ENCODE measurements at places on chromosomes 6 and 20. TPM values are rescaled to one million over a fixed set of nuclear protein-coding genes. Genes with fewer than 3 reads are reported as not detected.

Gene RSPH4A
- total RNA-seq = 0.28 TPM

- no peaks in the 10 kb centered on the region for H3K27me3 ChIP-seq
- DNase-seq = no peak
- H3K27ac ChIP-seq = no peak overlapping the region
- no peaks in the 10 kb centered on the region for H3K36me3 ChIP-seq
- H3K4me1 ChIP-seq = no peaks in the 10 kb centered on the region
These were observed 286.9 kb upstream of the PTCHD4 start for GRCh38 chr6:48397887-48398286.

DNA sequence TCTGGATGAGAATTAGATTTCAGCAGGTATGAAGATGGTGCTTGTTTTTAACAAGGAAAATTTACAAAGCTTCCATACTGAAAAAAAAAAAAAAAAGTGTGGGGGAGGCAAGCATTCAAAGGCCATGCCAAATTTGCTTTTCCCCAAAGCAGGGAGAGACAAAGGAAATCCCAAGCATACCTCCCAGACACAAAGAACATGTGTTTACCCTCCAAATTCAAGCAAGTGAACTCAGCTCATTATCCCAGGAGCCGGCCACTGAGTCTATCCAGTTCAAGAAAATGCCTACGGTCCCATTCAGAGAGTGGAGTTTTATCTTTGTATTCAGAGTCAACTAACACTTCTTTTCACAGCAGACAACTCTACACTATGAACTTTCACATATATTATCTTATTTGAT lies 102.7 kb upstream of the ID4 start:
- no peak overlapping the region for H3K4me3 ChIP-seq
- H3K27me3 ChIP-seq = no peaks in the 10 kb centered on the region
- H3K36me3 ChIP-seq = no peaks in the 10 kb centered on the region
- no peaks in the 10 kb centered on the region for H3K4me1 ChIP-seq
- no peak overlapping the region for H3K27ac ChIP-seq

Gene HAO1
- not detected for total RNA-seq

- no peak overlapping the region for H3K27ac ChIP-seq
- no peaks in the 10 kb centered on the region for H3K27me3 ChIP-seq
- H3K36me3 ChIP-seq = no peaks in the 10 kb centered on the region
- H3K4me3 ChIP-seq = no peak overlapping the region
- DNase-seq = no peak
- H3K4me1 ChIP-seq = no peaks in the 10 kb centered on the region
These were observed 278.2 kb downstream of the TFAP2A start for GRCh38 chr6:10136636-10137035.

- H3K27ac ChIP-seq = no peak overlapping the region
- no peak overlapping the region for H3K4me3 ChIP-seq
- H3K36me3 ChIP-seq = peaks cover 98% of the 10 kb centered on the region
- H3K4me1 ChIP-seq = peaks cover 11% of the 10 kb centered on the region
These were observed 34.5 kb downstream of the ARFGEF2 start for GRCh38 chr20:48956052-48956451.

Measured in heart left ventricle (tissue), 16 donors.